Anterior cingulate cortex (tissue), 58 donors: ENCODE measurements at places on chromosomes 16 and 17.

DNA sequence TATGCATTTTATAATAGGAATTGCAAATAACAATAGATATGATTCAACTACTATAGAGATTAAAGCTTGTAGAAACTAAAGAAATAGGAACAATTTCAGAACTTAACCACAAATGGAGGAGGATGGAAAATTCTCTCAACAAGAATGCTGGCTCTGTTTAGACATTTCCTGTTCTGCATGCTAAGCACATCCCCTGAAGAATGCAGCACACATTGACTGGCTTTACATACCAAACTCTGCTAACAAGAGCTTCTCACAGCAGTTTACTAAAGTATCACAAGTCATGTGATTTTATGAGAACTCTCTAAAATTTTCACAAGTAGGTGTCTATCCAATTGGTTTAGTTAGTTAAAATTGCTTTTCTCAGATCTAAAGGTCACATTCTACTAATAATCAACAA is 85.2 kb downstream of the SPAG9 start:
- DNase-seq: no peak

DNA sequence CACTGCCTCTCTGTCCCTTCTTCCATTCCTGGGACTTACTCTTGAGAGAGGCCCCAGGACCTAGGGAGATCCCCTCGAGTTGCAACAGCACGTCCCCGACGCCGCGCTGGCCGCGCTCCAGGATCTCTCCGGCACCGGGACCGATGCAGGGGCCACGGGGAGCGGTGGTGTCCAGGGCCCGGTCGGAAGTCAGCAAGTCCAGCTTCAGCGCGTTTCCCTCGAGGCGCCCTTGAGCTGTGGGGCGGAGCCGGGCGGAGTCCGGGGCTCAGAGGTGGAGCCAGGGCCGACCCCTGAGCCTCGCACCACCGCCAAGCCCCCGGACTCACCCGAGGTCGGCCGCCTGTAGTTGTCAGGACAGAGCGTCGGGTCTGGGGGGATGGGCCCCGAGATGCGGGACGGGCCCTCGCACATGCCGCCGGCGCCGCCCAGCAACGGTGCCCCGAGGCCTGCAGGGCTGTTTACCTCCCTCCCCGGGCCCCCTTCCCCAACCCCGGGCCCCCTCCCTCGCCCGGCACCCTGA is 458 bp downstream of the ENKD1 start:
- DNase-seq: no peak

DNA sequence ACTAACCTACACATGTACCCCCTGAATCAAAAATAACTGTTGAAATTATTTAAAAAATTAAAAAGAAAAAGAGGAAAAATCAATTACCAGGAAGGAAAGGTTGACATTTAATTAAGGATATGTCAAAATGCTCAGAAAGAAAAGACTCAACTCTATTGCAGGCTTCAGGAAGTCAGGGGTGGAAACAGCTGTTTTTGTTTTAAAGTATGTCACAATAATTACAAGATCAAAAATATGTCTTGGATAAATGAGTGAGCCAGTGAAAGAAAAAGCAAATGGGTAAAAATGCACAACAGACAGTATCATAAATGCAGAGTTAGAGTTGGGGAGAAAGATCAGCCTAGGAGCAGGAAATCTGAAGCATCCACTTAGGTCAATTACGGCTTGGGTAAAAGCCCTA is 146.0 kb downstream of the CDH11 start:
- DNase-seq: no peak

- DNase-seq: no peak
Observed at GRCh38 chr16:1182316-1182671, 29.4 kb downstream of the CACNA1H start.

DNA sequence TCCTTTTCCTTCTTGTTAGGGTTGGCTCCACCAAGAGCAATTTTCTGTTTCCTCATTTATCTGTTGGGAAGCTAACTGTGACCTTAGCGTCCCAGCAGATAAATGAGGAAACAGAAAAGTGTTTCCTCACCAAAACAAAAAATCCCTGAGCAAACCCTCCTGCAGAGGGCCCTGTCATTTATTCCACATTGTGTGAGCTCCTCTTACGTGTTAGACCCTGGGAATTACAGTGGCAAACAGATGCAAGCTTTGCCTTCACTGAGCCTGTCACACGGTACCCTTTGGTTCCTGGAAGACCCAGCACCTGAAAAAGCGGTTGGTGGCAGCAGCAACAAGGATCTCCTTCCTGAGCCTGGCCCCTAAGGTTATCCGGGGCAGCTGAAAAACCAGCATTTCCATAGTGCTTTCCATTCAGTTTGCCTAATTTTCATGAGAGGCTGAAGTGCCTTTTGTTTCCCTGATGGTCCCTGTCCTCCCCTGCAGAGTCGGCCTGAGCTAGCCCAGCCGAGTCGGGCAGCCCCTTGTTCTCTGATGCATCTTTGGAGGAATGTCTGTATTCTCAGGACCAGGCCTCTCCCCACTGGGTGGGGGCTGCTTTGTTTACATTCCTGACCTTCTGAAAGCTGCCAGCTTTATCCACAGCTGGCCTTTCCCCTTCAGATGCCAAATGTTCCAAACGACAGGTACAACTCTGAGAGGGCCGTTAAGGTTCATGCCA is 34.7 kb downstream of the YPEL2 start:
- no peak for DNase-seq
